Hematopoietic multipotent progenitor cell (in vitro differentiated cells): ENCODE measurements at places on chromosomes 4 and X.

DNA sequence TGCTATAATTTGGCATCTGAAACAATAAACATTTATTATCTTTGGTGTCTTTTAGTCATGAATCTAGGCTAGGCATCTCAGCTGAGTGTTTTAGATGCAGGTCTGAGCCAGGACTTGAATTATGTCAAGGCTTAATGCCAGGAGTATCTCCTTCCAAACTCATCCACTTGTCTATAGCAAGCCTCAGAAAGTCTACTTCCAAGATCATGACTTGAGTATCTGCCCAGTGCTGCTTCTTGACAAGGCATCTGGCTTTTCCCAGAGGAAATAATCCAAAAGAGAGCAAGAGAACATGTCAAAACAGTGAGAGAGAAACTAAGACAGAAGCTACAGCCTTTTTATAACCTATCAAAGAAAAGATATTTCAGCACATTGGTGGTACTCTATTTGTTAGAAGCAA lies 1052.1 kb upstream of the PCDH10 start:
- DNase-seq, result no peak

- DNase-seq, result no peak
These were observed 85.5 kb downstream of the NHSL2 start for GRCh38 chrX:71996136-71996535.

- no peak for DNase-seq
These were observed 25.0 kb downstream of the ASMTL start for GRCh38 chrX:1427756-1428155.

DNA sequence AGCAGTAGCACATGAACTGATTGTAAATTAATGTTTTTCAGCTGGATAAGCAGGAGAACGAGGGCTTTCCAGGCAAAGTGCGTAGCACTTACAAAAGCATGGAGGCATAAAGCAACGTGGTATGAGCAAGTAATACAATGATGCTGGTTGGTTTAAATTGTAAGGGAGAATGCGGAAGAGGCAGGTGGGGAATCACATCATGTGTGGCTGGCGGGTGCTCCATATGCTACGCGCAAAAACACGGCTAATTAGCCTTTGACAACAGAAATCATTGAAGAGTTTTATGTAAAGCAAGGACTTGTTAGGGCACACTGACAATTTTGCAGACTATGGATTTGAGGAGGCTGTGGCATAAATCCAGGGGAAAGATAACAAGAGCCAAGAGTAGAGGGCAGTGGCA lies 14.6 kb downstream of the SYTL4 start:
- DNase-seq, result no peak

GRCh38 chr4:112377594-112378242 lies 80.5 kb downstream of the ALPK1 start:
- no peak for DNase-seq

GRCh38 chr4:4693258-4693657 lies 151.4 kb upstream of the STX18 start:
- no peak for DNase-seq

DNA sequence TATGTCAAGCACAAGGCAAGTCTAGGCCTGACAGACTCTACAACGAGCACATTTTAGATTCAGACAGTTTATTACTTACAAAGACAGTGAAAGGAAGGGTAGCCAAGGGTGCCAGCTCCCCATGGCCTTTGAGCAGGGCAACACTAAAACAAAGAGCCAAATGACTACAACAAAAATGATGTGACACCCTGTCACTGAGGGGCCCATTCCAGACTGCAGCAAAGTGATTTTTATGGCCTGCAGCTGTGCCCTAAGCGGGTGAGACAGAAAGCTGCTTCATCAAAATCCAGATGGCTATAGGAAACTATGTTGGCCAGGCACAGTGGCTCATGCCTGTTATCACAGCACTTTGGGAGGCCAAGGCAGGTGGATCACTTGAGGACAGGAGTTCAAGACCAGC lies 13.4 kb upstream of the RP2 start:
- DNase-seq, result no peak

- no peak for DNase-seq
These were observed 4.6 kb upstream of the TIFA start for GRCh38 chr4:112290341-112290740.
